ENCODE measurements at places on chromosomes 16 and 17.

DNA sequence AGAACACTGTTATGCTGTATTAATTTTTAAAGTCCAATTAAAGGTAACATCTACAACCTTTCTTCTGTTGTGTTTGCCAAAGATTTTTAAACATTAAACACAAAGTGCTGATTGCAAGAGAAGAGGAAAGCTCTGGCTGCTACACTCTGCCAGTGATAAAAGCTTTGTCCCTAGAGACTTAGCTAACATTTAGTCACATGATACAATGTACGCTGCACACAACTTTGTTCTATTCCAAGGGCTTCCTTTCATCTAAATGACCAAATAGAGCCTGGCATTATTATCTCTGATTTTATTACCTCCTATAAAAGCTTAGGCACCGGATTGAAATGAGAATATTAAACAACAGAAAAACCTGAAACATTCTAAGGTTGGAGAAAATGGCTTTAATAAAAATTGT lies 388.7 kb upstream of the PMFBP1 start:
- no peak for DNase-seq

GRCh38 chr16:53098526-53099317 lies 43.9 kb downstream of the CHD9 start:
- DNase-seq, result peak; percentile 52

DNA sequence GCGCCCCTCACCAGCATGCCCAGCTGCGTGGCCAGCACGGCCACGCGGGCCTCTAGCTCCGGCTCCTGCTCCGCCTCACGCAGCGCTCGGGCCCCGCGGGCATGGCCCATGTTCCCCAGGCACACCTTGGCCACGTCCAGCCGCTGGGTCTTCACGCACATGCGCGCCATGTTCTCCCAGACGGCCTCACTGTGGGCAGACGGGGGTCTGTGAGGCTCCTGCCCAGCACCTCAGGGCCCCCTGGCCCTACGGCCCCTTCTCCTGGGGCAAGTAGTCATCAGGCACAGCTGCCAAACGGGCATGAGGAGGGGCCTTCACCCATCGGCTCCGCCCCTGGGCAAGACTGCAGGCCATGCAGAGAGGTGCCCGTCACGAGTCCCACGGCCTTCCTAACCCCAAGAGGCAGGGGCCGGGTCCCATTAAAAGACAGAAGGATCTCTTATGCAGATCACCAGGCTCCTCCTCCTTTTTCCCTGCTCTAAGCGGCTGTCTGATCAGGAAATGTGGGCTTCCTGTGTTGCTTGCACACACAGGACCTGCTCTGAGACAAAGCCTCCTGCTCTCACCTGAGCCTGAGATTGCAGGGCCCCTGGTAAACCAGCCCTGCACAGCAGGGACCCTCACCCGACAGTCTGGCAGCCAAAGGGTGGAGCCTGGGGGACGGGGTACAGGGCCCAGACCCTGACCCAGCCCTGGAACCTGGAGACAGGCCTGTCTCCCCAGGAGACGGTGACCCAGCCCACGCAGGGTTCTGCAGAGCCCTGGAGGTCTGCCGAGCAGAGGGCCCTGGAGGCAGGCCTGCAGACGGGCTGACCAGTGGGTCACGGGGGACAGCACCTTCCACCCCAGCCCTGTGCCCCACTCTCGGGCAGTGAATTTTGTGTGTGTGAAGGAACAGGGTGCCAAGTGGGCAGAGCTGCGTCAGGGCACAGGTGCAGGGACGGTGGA lies 6.6 kb upstream of the TMEM204 start:
- no peak for DNase-seq

- no peak for DNase-seq
Measured at GRCh38 chr17:41974031-41974430, 7.4 kb downstream of the CNP start.

GRCh38 chr17:9162275-9162985 lies 141.1 kb downstream of the NTN1 start:
- no peak for DNase-seq

Data from T-helper 2 cell treated with Interferon-gamma antibody and Interleukin-4, amounts not matched to agents 5 μg/mL and 100 μg/mL, for 36 hours (primary cell).